Activated B cell treated with CpG ODN at 0.5 μM for 24 hours (primary cell): ENCODE measurements at places on chromosomes 4 and X.

DNA sequence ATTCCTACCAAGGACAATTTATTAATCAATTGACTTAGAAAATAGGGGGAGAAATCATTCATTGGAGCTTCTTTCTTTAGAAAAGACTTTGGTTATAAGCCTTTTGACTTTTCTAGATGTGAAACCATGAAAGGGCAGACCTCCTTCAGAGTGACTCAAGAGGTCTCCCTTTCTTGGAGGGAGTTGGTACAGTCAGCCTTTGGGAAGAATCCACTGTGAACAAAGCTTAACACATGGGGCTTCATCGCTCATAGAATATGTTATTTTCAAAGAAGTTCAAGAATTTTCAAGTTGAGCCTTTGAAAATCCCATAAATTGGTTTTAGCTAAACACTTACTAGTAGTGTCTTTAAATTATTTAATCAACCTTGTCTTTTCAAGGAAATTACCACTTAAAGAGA lies 28.0 kb downstream of the RIPPLY1 start:
- H3K4me3 ChIP-seq = no peak overlapping the region
- no peaks in the 10 kb centered on the region for H3K27me3 ChIP-seq
- H3K36me3 ChIP-seq = no peaks in the 10 kb centered on the region
- H3K4me1 ChIP-seq = no peaks in the 10 kb centered on the region
- no peak overlapping the region for H3K27ac ChIP-seq

DNA sequence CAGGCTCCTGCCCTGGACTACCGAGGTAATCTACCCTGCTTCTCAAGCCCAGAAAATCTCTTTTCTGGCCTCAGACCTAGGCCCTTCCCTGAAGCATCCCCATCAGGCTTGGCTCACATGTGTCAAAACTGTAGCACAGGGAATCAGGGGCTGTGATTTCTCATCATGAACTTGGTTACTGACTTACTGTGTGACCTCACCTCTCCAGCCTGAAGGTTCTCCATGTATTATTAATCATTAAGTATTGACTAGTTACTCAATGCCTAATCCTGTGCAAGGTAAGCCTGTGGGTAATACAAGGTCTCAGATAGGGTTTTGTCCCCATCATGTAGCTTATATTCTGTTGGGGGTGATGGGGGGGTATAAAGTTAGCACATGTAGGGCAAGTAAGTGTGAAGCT lies 6.8 kb downstream of the SRPX2 start:
- H3K4me1 ChIP-seq = no peaks in the 10 kb centered on the region
- H3K27ac ChIP-seq = no peak overlapping the region
- no peak for DNase-seq
- no peak overlapping the region for H3K4me3 ChIP-seq

DNA sequence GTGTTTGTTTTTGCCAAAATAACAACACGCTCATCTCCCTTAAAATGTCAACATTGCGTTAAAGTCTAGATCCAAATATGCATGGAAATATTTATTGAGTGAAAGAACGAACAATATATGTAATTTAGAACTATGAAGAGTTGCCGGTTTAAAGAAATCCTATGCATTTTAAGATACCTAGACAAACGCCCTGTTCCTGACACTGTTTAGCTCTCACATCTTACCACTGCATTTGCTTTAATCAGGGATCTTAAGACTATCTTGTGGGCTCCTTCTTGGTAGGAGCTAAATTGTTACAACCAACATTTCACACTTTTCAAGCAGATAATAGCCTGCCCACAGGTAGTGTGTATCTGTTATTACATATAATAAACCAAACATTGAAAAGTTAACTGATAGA lies 96.6 kb upstream of the RPS6KA3 start:
- H3K27ac ChIP-seq = no peak overlapping the region
- no peaks in the 10 kb centered on the region for H3K27me3 ChIP-seq
- no peaks in the 10 kb centered on the region for H3K36me3 ChIP-seq
- H3K4me1 ChIP-seq = no peaks in the 10 kb centered on the region

GRCh38 chr4:3157366-3157765 lies 82.9 kb downstream of the HTT start:
- no peak for DNase-seq
- no peak overlapping the region for H3K27ac ChIP-seq
- H3K4me1 ChIP-seq = no peaks in the 10 kb centered on the region
- peaks cover 88% of the 10 kb centered on the region for H3K36me3 ChIP-seq
- no peaks in the 10 kb centered on the region for H3K27me3 ChIP-seq
- no peak overlapping the region for H3K4me3 ChIP-seq

DNA sequence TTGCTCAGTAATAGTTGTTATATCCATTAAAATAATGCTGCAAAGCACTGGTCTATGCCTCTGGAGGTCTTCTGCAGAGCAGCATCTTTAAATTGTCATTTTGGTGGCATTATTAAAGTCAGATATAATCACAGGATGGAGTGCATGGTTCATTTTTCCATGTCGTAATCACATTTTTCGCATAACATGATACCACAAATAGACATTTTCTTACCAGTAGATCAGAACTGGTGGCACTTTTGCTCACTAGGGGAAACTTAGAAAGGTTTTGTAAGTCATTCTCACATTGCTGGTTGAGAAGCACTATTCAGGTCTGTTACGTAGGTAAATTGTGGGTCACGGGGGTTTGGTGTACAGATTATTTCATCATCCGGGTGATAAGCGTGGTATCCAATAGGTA lies 484.5 kb upstream of the PRKX start:
- DNase-seq = no peak
- H3K36me3 ChIP-seq = no peaks in the 10 kb centered on the region
- H3K27me3 ChIP-seq = no peaks in the 10 kb centered on the region
- no peaks in the 10 kb centered on the region for H3K4me1 ChIP-seq
- no peak overlapping the region for H3K27ac ChIP-seq
- H3K4me3 ChIP-seq = no peak overlapping the region

- no peaks in the 10 kb centered on the region for H3K4me1 ChIP-seq
- H3K36me3 ChIP-seq = no peaks in the 10 kb centered on the region
- H3K27me3 ChIP-seq = no peaks in the 10 kb centered on the region
- H3K4me3 ChIP-seq = no peak overlapping the region
Observed at GRCh38 chr4:54197926-54198325, 31.2 kb upstream of the PDGFRA start.

- no peaks in the 10 kb centered on the region for H3K27me3 ChIP-seq
- DNase-seq = no peak
- no peaks in the 10 kb centered on the region for H3K4me1 ChIP-seq
- H3K27ac ChIP-seq = no peak overlapping the region
- no peak overlapping the region for H3K4me3 ChIP-seq
Observed at GRCh38 chr4:154982187-154983047, 201.3 kb downstream of the RBM46 start.
